ENCODE measurements at places on chromosomes 5 and 9.

- no peak for DNase-seq
These were observed 303.7 kb upstream of the PAPPA start for GRCh38 chr9:115849679-115850412.

DNA sequence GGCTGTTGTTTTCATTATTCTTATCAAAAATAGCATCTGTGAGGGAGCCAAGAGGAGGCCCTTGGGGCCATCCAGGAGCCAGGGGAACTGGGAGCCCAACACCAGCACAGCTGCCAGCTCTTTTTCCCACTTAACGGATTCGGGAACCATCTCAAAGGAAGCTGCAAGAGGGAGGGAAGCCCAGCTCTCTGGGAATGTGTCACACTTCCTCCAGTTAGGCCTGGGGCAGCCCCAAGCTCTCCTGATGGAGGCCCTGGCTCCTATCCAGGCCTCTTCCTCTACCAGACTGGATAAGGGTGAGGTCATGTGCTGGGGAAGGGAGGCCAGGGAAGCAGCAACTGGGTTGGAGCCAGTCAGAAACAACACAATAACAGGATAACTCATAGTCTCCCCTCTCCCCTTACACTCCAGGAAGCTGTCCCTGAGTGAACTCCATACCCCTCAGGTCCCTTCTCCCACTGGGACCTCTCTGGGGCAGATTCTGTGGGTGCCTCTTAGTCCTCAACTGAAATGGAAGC lies 12.7 kb downstream of the CSF2 start:
- DNase-seq = no peak

- DNase-seq = no peak
These were observed 28.7 kb downstream of the NEK6 start for GRCh38 chr9:124286292-124286931.

DNA sequence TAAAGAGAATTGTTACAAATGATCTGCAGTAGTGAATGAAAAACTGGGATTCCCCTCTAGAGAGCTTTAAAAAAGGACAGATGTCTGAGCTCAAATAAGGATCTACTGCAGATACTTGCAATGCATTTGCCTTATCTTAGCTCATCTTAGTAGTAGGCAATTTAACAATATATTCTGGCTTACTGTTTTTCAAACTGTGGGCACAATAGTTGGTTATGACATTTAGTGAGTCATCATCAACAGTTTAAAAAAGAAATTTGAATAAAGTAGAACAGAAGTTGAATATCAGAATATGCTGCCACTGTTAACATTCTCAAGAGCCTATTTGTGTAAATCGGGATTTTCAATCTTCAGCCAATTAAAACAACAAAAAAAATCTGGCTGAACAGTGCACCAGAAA lies 6.7 kb upstream of the CAST start:
- DNase-seq = no peak

- DNase-seq = no peak
These were observed 99.7 kb downstream of the THBS4 start for GRCh38 chr5:80134876-80135275.

- no peak for DNase-seq
These were observed 49.3 kb upstream of the PPARGC1B start for GRCh38 chr5:149680810-149681221.

GRCh38 chr5:74396913-74397622 lies 243.5 kb downstream of the ENC1 start:
- DNase-seq = no peak

DNA sequence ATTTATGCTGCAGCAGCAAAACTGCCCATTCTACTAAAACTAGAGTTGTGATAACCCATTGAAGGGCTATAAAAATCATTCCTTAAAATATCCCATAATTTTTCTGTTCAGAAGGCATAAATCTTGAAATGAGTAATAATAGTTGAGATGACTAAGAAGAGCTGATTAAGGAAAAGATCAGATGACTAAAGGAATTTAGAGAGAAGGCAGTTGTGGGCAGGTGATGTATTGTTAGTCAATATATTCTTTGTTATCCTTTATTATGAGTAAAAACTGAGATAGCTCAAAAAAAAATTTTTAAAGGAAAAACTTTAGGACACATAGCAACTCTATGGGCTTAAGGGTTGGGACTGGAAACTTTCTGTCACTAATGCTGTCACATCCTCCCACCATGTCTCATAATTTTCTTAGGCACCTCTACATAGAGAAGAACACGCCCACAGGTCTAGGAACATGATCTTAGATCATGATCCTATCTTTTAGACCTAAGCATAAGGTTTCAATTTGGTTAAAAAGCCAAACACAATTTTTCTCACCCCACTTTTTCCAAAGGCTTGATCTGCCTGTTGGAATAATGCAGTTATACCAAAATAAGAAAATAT lies 597.5 kb upstream of the MEF2C start:
- no peak for DNase-seq

- no peak for DNase-seq
These were observed 114.6 kb downstream of the FAM170A start for GRCh38 chr5:119743927-119744326.

DNA sequence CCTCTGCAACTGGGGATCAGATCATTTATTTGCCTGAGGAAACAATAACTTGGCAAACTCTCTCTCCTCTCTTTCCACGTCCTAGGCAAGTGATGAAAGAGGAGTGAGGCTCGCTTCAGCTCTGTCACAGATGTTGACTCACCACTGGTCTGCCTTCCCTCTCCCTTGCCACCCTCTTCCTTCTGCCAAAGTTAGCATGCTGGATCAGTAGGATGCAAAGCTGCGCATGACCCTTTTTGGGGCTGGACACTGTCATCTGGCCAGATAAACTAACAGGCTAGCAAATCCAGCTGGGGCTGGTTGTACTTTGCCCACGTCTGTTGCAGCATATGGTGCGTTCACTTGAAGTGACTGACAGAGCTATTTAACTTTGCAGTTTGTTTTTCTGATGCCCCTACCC lies 36.2 kb upstream of the SMARCA2 start:
- DNase-seq = no peak

Data from prostate gland (tissue), 2 donors.